ENCODE measurements at places on chromosomes 1 and 21.

DNA sequence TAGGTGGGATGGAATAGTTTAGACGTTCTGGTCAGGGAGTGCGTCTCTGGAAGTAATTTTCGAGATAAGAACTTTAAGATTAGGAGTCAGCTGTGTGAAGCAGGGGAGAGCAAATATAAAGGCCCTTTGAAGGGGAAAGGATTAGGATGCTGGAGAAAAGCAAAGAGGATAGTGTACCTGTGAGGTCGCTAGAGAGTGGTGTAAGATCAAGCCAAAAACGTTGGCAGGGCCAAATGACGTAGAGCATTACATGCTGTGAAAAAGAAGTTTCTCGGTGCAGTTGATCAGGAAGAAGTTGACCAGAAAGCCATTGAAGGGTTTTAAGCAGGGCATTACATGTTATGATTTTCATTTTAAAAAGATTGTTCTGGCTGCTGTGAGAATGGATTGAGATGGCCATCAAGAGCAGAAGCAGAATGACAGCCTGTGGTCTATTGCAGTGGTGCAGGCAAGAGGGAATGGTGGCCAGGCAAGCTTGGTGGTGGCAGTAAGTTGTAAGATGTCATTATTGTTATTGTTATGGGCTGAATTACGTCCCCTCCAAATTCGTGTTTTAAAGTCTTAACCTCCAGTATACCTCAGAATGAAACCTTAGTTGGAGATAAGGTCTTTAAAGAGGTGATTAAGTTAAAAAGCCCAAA, 113.6 kb upstream of the KIF26B start:
- no peak for DNase-seq

GRCh38 chr1:180152588-180152987, 2.1 kb upstream of the QSOX1 start:
- no peak for DNase-seq

DNA sequence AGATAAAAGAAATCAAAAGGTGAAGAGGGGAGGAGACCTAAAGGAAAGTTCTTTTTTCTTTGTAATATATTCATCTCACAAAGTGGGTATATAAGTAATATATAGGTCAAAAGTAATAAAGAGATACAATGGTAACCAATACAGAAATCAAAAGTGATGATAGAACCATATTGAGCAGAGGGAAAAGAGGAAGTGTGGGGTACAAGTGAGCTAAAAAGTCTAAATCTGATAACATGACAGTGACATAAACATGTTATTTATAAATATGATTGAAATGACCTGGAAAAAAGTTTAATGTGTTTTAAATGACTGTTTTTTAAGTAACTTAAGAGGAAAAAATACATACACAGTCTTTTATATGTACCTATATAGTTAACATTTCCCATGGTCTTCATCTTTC, 70.5 kb downstream of the MRPL39 start:
- DNase-seq: no peak

- peak; percentile 16 for DNase-seq
These were observed 129.9 kb downstream of the ZNF281 start for GRCh38 chr1:200279810-200280411.

DNA sequence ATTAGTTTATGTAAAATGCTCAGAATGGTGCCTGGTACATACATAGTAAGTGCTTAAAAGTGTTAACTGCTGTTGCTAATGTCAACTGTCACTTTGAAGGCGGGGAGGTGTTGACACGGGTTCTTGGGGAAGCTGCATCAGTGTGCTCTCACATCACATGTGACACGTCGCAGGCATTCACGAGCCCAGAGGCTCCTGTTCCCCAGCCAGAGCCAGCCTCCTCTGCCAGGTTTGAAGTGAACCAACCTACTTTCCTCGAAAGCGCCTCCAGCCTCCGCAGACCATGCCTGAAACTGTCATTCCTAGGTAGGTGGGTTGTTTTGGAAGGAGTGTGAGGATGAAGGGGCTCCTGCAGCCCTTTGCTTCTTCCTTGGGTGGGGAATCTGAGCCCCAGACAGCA, 13.8 kb downstream of the GALNT2 start:
- DNase-seq: no peak
